ENCODE measurements at places on chromosomes 6 and 20.

GRCh38 chr6:150696190-150696589 lies 96.5 kb downstream of the PLEKHG1 start:
- DNase-seq: no peak

DNA sequence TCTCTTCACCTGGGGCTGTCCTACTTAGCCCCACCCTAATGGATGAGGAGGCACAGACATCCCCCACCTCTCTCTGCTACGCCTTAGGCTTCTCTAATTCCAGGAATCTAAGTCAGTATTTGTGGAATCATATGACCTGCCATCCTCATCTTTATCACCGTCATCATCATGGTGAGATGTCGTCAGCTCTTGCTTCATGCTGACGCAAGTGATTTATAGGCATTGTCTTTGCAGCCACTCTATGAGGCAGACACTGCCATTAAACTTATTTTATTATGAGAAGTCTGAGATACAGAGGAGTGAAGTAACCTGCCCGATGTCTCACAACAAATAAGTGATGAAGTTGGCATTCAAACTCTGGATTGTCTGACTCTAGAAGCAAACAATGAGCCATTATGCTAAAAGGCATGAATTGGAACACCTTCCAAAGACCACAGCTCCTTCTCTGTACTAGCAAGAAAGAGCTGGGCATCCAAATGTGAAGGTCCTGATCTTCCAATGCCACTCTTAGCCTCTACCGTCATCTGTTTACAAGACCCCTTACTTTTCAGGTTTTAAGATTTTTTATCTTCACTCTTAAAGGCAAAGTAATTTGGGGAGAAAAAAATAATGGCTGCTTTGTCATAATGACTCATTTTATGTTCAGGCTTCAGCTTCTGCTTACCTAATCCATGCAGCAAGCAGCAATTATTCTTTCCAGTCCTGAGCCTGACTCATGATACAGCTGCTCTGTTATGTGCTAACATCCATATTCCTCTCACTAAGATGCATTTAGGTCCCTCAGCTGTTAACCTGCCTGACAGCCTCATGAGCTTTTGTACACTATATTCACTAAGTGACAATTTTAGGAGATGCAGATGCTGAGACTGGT lies 113.7 kb upstream of the BCLAF1 start:
- no peak for DNase-seq

- peak; percentile 22 for DNase-seq
Measured at GRCh38 chr6:137341681-137342195, 122.6 kb upstream of the IFNGR1 start.

DNA sequence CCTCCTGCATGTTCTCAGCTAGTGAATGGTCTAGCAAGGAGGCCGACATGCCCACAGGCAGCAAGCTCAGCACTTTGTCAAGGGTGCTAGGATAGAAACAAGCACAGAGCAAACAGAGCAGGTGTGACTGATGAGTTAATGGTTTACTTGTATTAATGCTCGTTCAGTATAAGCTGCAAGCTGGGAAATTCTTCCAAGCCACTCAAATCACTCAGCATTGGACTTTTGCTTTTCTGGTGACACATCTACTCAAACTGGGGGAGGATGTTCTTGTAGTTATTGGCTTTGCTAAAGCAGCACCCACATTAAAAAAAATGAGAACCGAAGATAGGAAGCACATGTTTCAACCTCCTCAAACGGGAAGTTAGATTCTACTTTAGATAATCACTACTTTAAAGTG lies 43.1 kb upstream of the NEDD9 start:
- no peak for DNase-seq

- no peak for DNase-seq
Measured at GRCh38 chr6:28081486-28081751, 1.1 kb downstream of the ZNF165 start.

- DNase-seq: no peak
Measured at GRCh38 chr6:108806171-108806570, 42.1 kb upstream of the ARMC2 start.

GRCh38 chr6:170025935-170026750 lies 264.7 kb downstream of the DLL1 start:
- no peak for DNase-seq

DNA sequence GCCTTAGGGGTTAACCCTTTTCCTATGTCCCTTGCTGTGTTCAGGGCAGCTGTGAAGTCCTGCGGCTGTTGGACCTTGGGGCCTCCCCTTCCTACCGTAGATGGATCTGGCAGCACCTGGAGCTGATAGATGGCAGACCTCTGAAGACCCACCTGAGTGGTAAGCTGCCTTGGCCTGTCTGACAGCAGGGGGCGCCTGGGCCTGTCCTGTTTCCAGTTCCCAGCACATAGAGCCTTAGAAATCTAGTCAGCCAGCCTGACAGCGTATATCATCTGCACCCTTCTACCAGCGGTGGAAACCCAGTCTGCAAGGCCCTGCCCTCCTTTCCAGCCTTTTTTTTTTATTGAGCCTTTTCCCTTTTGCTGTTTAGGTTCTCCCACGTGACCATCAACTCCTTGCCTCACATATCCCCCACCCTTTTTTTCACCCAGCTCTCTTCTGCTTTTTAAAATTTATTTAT lies 26.6 kb downstream of the CNBD2 start:
- peak; percentile 73 for DNase-seq

- DNase-seq: peak; percentile 39
Measured at GRCh38 chr6:35569011-35569461, 56.3 kb upstream of the TULP1 start.

- no peak for DNase-seq
Measured at GRCh38 chr6:149513915-149514314, 29.1 kb upstream of the ZC3H12D start.

- no peak for DNase-seq
Measured at GRCh38 chr6:106967936-106968555, 6.5 kb downstream of the CD24 start.

GRCh38 chr6:20167601-20168000 lies 44.7 kb downstream of the MBOAT1 start:
- no peak for DNase-seq

- DNase-seq: no peak
Measured at GRCh38 chr6:74863968-74864367, 341.9 kb downstream of the COL12A1 start.

GRCh38 chr6:167311286-167311685 lies 13.6 kb upstream of the TTLL2 start:
- DNase-seq: no peak

- DNase-seq: no peak
Measured at GRCh38 chr6:133756078-133756695, 132.7 kb upstream of the TCF21 start.

- DNase-seq: no peak
Measured at GRCh38 chr6:105993341-105994117, 92.6 kb upstream of the PRDM1 start.

DNA sequence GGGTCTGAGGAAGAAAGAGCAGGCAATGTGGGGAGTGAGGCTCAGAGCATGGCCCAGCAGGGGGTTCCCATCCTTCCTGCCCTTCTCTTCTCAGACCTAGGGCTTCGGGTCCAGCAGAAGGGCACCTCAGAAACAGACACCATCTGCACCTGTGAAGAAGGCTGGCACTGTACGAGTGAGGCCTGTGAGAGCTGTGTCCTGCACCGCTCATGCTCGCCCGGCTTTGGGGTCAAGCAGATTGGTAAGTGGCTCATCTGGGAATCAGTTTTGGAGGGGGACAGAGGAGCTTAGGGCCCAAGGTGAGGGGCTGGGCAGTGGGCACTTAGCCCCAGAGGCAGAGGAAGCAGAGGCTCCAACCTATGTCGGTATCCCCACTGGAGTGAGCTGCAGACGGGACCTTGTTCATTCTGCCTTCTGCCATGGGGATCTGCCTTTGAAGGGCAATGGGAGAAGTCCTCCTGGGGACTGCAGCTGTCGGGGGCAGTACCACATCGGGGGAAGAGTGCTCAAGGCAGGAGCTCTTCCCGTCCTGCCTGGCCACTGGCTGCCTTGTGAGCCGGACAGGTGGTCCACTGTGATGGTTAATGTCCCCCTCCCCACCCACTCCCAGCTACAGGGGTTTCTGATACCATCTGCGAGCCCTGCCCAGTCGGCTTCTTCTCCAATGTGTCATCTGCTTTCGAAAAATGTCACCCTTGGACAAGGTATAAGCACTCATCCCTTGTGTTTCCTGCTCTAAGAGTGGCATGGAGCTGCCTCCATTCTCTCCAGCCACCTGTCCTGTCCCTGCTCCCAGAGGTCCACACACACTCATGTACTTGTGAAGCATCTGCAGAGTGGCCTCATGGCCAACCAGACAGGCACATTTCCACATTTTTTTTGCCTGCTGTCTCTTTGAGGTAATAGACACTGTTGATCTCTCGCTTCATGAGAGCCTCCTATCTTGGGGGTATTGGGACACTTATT lies 4.7 kb downstream of the CD40 start:
- no peak for DNase-seq

- DNase-seq: no peak
Measured at GRCh38 chr6:50381099-50381415, 331.3 kb upstream of the DEFB112 start.

DNA sequence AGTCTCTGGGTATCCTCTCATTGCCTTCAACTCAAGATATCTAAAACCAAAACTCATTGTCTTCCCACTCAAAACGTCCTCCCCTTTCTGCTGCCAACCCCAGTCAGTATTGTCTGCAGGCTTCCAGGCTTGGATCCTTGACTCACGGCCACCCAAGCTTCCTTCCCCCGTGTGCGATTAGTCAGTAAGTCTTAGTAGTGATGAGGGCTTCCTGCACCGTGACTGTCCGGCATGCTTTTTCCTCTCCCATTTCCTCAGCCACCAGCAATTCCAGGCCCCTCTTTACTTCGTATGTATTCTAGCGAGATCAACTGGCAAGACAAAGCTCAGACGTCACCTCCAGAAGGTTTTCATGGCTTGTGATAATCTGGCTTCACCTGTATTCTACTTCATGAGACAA lies 88.6 kb upstream of the DUSP22 start:
- DNase-seq: no peak

- DNase-seq: no peak
Measured at GRCh38 chr6:166262743-166263515, 45.3 kb downstream of the PRR18 start.

GRCh38 chr6:2810092-2810671 lies 31.5 kb downstream of the SERPINB1 start:
- no peak for DNase-seq

All from stimulated activated CD4-positive, alpha-beta T cell treated with anti-CD3 and anti-CD28 coated beads, Interleukin-4, amount 100 ng/mL, for 48 hours (primary cell).